ENCODE measurements at places on chromosomes 13 and 19. TPM values are rescaled to one million over a fixed set of nuclear protein-coding genes. Genes with fewer than 3 reads are reported as not detected.

Gene RNF113B
- not detected for total RNA-seq

Gene INAFM1
- total RNA-seq = 18.0 TPM

Gene ATP4B
- not detected for total RNA-seq

Gene OR4F17
- total RNA-seq = not detected

Gene CATSPERD
- total RNA-seq = 6.4 TPM

Gene ZC3H4
- 49.3 TPM for total RNA-seq

All from lower lobe of right lung (tissue), 2 donors.